ENCODE measurements at places on chromosomes 5 and 9. TPM values are rescaled to one million over a fixed set of nuclear protein-coding genes. Genes with fewer than 3 reads are reported as not detected.
A peak's percentile ranks its signal among the peaks of the same experiment; 100 is the strongest.

DNA sequence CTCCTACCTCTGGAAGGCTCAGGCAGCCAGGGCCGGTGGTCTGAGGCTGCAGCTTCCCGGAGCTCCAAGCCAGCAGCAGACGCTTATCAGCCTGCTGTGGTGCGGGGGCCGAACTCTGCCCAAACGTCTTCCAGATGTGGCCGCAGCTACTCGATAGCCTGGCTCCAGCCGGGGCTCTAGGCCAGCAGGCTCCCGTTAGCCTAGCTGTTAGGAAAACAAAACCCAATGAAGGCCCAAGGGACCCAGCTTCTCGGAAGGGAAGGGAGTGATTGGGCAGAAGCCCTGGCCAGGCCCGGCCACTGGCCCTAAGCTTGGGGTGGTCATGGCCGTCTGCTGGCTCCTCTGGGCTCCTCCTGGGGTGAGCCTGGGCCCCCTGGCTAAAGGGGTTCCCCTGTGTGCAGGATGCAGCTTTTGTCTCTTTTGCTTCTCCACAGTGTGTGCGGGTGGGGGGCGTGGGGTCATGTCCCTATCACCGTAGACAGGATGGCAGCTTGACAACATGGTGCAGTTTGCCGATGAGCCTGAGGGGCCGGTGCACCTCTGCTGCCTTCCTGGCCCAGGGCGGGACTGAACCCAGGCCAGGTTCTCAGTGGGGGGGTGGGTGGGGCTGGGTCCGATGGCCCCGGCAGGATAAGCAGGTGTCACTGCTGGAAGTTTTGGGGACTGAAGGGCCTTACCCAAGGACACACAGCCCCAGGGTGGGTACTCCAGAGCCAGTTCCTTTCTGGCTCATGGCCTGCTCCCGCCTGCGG lies 18.7 kb downstream of the MYMK start:
- H3K27ac ChIP-seq, result peak overlapping the region; percentile 33
- H3K36me3 ChIP-seq, result no peaks in the 10 kb centered on the region
- peaks cover 26% of the 10 kb centered on the region for H3K27me3 ChIP-seq
- DNase-seq, result no peak

GRCh38 chr5:68884883-68885282 lies 208.9 kb upstream of the SLC30A5 start:
- H3K36me3 ChIP-seq, result no peaks in the 10 kb centered on the region
- peak; percentile 13 for DNase-seq
- no peak overlapping the region for H3K4me3 ChIP-seq
- H3K27me3 ChIP-seq, result no peaks in the 10 kb centered on the region
- no peaks in the 10 kb centered on the region for H3K4me1 ChIP-seq

GRCh38 chr9:4832786-4833579 lies 40.2 kb downstream of the RCL1 start:
- H3K4me3 ChIP-seq, result no peak overlapping the region
- H3K27me3 ChIP-seq, result no peaks in the 10 kb centered on the region
- H3K4me1 ChIP-seq, result peaks cover 99% of the 10 kb centered on the region
- peak overlapping the region; percentile 75 for H3K27ac ChIP-seq
- peak; percentile 94 for DNase-seq

DNA sequence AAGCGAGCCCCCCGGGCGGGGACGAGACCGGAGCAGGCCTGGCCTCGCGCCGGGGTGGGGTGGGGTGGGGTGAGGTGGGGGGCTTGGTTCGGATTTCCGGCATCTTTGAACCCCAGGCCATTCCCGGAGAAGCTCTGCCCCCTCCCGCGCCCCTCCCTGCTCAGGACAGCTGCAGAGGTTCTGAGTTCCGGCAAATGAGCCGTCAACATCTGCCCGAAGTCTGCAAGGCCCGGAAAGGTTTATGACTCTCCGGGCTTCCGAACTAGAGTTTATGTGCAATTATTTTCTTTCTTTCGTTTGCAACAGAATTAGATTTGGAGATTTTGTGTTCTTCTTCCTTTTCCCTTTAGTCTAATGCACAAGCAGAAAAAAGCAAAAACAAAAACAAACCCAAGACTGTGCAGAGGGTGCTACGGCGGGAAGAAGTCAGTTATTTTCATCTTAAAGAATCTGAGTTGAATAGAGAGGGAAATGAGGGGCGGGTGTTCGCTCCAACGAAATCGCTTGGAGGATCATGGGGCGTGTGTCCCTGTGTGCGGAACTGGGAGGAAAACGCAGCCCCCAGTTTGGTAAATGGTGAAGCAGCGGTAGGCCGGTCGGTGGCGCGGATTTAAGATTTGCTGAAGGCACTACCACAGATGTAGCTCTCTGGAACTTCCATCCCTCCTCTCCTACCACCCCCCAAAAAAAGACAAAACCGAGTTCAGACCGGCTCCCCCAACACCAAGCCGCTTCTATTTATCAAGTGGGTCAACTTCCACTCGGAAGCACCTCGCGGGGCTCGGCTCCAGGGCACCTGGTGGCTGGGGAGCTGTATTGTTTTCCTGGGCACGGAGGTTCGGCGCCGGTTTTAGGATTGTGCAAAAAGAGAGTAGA lies 4.8 kb downstream of the LHX2 start:
- H3K27me3 ChIP-seq, result peaks cover 42% of the 10 kb centered on the region
- DNase-seq, result no peak
- H3K4me3 ChIP-seq, result no peak overlapping the region
- H3K36me3 ChIP-seq, result no peaks in the 10 kb centered on the region
- peaks cover 26% of the 10 kb centered on the region for H3K4me1 ChIP-seq

DNA sequence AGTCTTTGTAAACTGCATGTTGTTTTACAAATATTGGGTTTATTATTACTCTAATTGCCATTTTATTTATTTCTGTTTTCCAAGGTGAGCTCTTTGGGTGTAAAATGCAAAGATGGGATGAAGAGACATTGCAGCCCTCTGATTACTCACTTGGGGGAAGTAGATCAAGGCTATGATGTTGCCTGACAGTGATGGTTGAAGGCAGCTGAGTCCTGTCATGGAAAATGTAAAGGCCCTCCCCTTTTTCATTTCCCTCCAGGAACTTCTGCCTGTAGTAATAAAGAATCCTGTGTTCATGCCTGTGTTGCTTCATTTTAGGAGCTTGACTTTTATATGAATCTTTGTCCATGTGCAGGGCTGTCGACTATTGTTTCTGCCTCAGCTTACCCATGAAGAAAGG lies 605.4 kb upstream of the CLINT1 start:
- H3K4me3 ChIP-seq, result no peak overlapping the region
- no peaks in the 10 kb centered on the region for H3K36me3 ChIP-seq
- no peaks in the 10 kb centered on the region for H3K27me3 ChIP-seq
- peaks cover 50% of the 10 kb centered on the region for H3K4me1 ChIP-seq
- H3K27ac ChIP-seq, result no peak overlapping the region

- no peaks in the 10 kb centered on the region for H3K27me3 ChIP-seq
- peak; percentile 28 for DNase-seq
- H3K4me1 ChIP-seq, result peaks cover 14% of the 10 kb centered on the region
- H3K27ac ChIP-seq, result no peak overlapping the region
- H3K4me3 ChIP-seq, result no peak overlapping the region
- H3K36me3 ChIP-seq, result no peaks in the 10 kb centered on the region
These were observed 75.1 kb downstream of the FGF18 start for GRCh38 chr5:171494452-171495121.

GRCh38 chr5:134252671-134253070 lies 26.8 kb upstream of the PPP2CA start:
- peak; percentile 79 for DNase-seq
- H3K4me1 ChIP-seq, result peaks cover 24% of the 10 kb centered on the region
- H3K4me3 ChIP-seq, result no peak overlapping the region

GRCh38 chr9:7192266-7192665 lies 434.5 kb downstream of the KDM4C start:
- no peak for DNase-seq
- H3K27ac ChIP-seq, result no peak overlapping the region
- H3K4me1 ChIP-seq, result no peaks in the 10 kb centered on the region
- H3K27me3 ChIP-seq, result no peaks in the 10 kb centered on the region
- no peaks in the 10 kb centered on the region for H3K36me3 ChIP-seq

GRCh38 chr9:79657891-79658290 lies 86.1 kb downstream of the TLE4 start:
- no peak overlapping the region for H3K4me3 ChIP-seq
- no peak overlapping the region for H3K27ac ChIP-seq
- DNase-seq, result no peak
- no peaks in the 10 kb centered on the region for H3K27me3 ChIP-seq

DNA sequence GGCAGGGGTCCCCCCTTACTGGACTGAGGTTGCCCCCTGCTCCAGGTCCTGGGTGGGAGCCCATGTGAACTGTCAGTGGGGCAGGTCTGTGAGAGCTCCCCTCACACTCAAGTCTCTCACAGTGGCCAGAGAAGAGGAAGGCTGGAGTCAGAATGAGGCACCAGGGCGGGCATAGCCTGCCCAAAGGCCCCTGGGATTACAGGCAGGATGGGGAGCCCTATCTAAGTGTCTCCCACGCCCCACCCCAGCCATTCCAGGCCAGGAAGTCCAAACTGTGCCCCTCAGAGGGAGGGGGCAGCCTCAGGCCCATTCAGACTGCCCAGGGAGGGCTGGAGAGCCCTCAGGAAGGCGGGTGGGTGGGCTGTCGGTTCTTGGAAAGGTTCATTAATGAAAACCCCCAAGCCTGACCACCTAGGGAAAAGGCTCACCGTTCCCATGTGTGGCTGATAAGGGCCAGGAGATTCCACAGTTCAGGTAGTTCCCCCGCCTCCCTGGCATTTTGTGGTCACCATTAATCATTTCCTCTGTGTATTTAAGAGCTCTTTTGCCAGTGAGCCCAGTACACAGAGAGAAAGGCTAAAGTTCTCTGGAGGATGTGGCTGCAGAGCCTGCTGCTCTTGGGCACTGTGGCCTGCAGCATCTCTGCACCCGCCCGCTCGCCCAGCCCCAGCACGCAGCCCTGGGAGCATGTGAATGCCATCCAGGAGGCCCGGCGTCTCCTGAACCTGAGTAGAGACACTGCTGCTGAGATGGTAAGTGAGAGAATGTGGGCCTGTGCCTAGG lies at the start of gene CSF2:
CSF2 (plus strand) TSS at position 559 of the 783 bp plus-strand sequence; CDS start at position 594, 35 bp downstream.
- peak; percentile 45 for DNase-seq
- no peaks in the 10 kb centered on the region for H3K36me3 ChIP-seq
- H3K27ac ChIP-seq, result no peak within 1 kb of the TSS
- peaks cover 36% of the 10 kb centered on the region for H3K4me1 ChIP-seq
- H3K4me3 ChIP-seq, result no peak within 1 kb of the TSS

- H3K4me1 ChIP-seq, result no peaks in the 10 kb centered on the region
- H3K4me3 ChIP-seq, result no peak overlapping the region
- H3K36me3 ChIP-seq, result no peaks in the 10 kb centered on the region
- no peak for DNase-seq
- H3K27me3 ChIP-seq, result no peaks in the 10 kb centered on the region
These were observed 52.3 kb upstream of the ZSWIM6 start for GRCh38 chr5:61279725-61280124.

DNA sequence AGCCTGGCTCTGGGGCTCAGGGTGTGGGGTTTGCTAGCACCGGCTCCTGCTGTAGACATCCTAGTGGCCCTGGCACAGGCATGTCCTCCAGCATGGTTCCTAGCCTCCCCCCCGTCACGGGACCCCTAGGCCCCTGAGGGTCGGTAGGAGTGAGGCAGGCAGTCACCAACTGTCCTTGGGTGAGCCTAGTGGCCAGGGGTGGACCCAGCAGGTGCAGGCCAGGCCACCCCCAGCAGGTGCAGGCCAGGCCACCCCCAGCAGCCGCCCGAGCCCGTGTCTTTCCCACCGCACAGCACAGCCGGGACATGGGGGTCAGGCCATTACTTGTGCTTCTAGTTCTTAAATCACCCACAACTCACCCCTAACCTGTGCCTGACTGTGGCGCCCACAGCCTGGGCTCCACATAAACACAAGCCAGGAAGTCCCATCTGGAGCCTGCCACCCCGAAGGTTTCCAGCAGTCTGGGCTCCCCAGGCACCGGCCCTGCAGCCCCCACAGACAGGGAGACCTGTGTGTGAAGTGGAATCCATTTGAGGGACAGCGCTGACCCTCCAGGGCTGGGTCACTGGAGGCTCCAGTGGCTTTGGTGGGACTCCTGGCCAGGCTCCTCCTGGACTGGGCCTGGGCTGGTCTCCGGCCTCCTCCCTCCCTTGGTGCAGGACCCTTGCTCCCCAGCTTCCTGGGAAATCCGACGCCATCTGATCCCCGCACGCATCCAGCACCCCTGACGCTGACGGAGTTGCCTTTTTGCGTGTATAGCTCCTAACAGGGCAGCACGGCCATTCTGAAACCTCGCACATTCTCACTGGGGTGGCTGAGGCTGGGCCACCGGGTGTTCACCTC lies 114.1 kb upstream of the LPCAT1 start:
- no peak overlapping the region for H3K27ac ChIP-seq
- peaks cover 11% of the 10 kb centered on the region for H3K27me3 ChIP-seq
- no peak for DNase-seq
- H3K4me1 ChIP-seq, result peaks cover 14% of the 10 kb centered on the region

DNA sequence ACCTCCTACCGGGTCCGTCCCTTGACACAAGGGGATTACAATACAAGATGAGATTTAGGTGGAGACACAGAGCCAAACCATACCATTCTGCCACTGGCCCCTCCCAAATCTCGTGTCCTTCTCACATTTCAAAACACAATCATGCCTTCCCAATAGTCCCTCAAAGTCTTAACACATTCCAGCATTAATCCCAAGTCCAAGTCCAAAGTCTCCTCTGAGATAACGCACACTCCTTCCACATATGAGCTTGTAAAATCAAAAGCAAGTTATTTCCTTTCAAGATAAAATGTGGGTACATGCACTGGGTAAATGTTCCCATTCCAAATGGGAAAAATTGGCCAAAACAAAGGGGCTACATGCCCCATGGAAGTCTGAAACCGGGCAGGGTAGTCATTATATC lies 463.9 kb upstream of the CDH9 start:
- no peak overlapping the region for H3K4me3 ChIP-seq
- no peaks in the 10 kb centered on the region for H3K36me3 ChIP-seq
- no peak overlapping the region for H3K27ac ChIP-seq
- H3K27me3 ChIP-seq, result no peaks in the 10 kb centered on the region
- peaks cover 10% of the 10 kb centered on the region for H3K4me1 ChIP-seq

DNA sequence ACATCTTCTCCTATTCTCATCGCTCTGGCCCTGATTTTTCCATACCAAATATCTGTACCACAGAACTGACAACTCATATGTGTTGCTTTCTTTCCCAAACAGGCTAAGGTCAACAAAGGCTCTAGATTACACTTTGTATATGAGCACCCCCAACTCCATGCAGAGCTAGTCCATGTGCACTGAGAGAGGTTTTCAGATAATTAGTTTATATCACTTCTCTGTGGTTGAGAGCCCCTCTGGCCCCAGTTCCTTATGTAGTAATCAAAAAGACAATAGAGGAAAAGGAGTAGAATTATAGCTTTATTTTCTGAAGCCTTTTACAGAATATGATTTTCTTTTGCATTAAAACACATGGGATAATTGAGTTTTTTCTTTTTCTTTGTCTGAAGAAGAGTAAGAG lies 120.0 kb downstream of the TRIO start:
- no peak overlapping the region for H3K27ac ChIP-seq
- no peaks in the 10 kb centered on the region for H3K27me3 ChIP-seq
- H3K4me1 ChIP-seq, result peaks cover 57% of the 10 kb centered on the region
- H3K4me3 ChIP-seq, result no peak overlapping the region

Gene FOXE1
- not detected for total RNA-seq

Gene SIT1
- total RNA-seq, result 0.09 TPM

Gene TSSK1B
- not detected for total RNA-seq

Gene NR5A1
- 38.8 TPM for total RNA-seq

Gene PDGFRB
- 4.0 TPM for total RNA-seq

Gene STKLD1
- total RNA-seq, result 2.2 TPM
